ENCODE measurements at places on chromosomes 16 and 17. TPM values are rescaled to one million over a fixed set of nuclear protein-coding genes. Genes with fewer than 3 reads are reported as not detected.
A peak's percentile ranks its signal among the peaks of the same experiment; 100 is the strongest.

ELMO3 gene
- total RNA-seq: 9.7 TPM

ASGR1 gene
- total RNA-seq: 16.5 TPM

SLX1A gene
- 39.6 TPM for total RNA-seq

SLC5A11 gene
- 0.22 TPM for total RNA-seq

CD300E gene
- total RNA-seq: not detected

ZG16 gene
- total RNA-seq: 0.11 TPM

FGF11 gene
- total RNA-seq: 26.8 TPM

PNMT gene
- 1.7 TPM for total RNA-seq

CASKIN1 gene
- total RNA-seq: 8.9 TPM

EPX gene
- total RNA-seq: not detected

ZNF689 gene
- total RNA-seq: 13.7 TPM

SLC35G6 gene
- not detected for total RNA-seq

MPHOSPH6 gene
- 32.2 TPM for total RNA-seq

GRCh38 chr17:54860617-54861470, 39.8 kb upstream of the TOM1L1 start:
- H3K4me3 ChIP-seq: no peak overlapping the region
- peak overlapping the region; percentile 18 for H3K27ac ChIP-seq
- no peaks in the 10 kb centered on the region for H3K36me3 ChIP-seq
- no peaks in the 10 kb centered on the region for H3K27me3 ChIP-seq
- H3K4me1 ChIP-seq: peaks cover 16% of the 10 kb centered on the region
- no peak for DNase-seq

- DNase-seq: no peak
- H3K36me3 ChIP-seq: no peaks in the 10 kb centered on the region
- peaks cover 1% of the 10 kb centered on the region for H3K4me1 ChIP-seq
- no peak overlapping the region for H3K4me3 ChIP-seq
These were observed 13.3 kb upstream of the RFWD3 start for GRCh38 chr16:74679983-74680382.

GRCh38 chr17:76197911-76198310, 42.4 kb downstream of the RNF157 start:
- no peaks in the 10 kb centered on the region for H3K36me3 ChIP-seq
- H3K27ac ChIP-seq: no peak overlapping the region
- no peaks in the 10 kb centered on the region for H3K27me3 ChIP-seq
- H3K4me1 ChIP-seq: peaks cover 17% of the 10 kb centered on the region

- no peak overlapping the region for H3K27ac ChIP-seq
- no peak for DNase-seq
- peaks cover 4% of the 10 kb centered on the region for H3K27me3 ChIP-seq
- H3K4me3 ChIP-seq: no peak overlapping the region
- H3K36me3 ChIP-seq: no peaks in the 10 kb centered on the region
These were observed 240.3 kb upstream of the N4BP1 start for GRCh38 chr16:48850097-48850770.

- no peaks in the 10 kb centered on the region for H3K36me3 ChIP-seq
- H3K27me3 ChIP-seq: no peaks in the 10 kb centered on the region
- no peak overlapping the region for H3K27ac ChIP-seq
- H3K4me1 ChIP-seq: peaks cover 7% of the 10 kb centered on the region
- no peak overlapping the region for H3K4me3 ChIP-seq
These were observed 41.7 kb downstream of the DNAH17 start for GRCh38 chr17:78535273-78536197.

- H3K4me3 ChIP-seq: no peak overlapping the region
- H3K27ac ChIP-seq: no peak overlapping the region
- H3K36me3 ChIP-seq: no peaks in the 10 kb centered on the region
- DNase-seq: no peak
- H3K4me1 ChIP-seq: no peaks in the 10 kb centered on the region
- peaks cover 75% of the 10 kb centered on the region for H3K27me3 ChIP-seq
These were observed 13.7 kb upstream of the CXCL16 start for GRCh38 chr17:4753392-4753791.

DNA sequence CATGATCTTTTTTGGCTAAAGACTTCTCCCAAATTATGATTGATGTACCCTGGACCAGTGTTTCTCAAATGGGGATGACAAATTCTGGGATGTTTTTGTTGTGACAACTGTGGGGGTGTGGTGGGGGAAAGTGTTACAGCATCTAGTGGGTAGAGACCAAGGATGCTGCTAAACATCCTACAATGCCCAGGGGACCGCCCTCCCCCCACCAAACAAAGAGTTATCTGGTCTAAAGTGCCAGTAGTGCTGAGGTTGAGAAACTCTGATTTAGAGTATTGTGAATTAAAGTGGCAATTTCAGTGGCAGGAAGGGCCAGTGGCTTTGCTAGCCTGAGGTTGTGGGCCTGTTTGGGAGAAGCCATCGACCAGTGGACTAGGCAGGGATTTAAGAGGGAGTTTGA, 33.3 kb downstream of the SLC47A2 start:
- no peak for DNase-seq
- no peaks in the 10 kb centered on the region for H3K27me3 ChIP-seq
- H3K4me3 ChIP-seq: no peak overlapping the region

GRCh38 chr17:69729944-69730343, 315.4 kb downstream of the MAP2K6 start:
- no peak overlapping the region for H3K27ac ChIP-seq
- H3K27me3 ChIP-seq: no peaks in the 10 kb centered on the region
- DNase-seq: no peak
- peaks cover 21% of the 10 kb centered on the region for H3K4me1 ChIP-seq
- H3K36me3 ChIP-seq: no peaks in the 10 kb centered on the region

- no peak for DNase-seq
- H3K27ac ChIP-seq: no peak overlapping the region
- peaks cover 18% of the 10 kb centered on the region for H3K27me3 ChIP-seq
- H3K4me1 ChIP-seq: peaks cover 3% of the 10 kb centered on the region
These were observed 352.3 kb downstream of the UTP18 start for GRCh38 chr17:51612692-51613091.

GRCh38 chr16:8295513-8296237, 294.6 kb downstream of the TMEM114 start:
- DNase-seq: no peak
- H3K27me3 ChIP-seq: peaks cover 4% of the 10 kb centered on the region
- H3K4me1 ChIP-seq: no peaks in the 10 kb centered on the region
- no peak overlapping the region for H3K27ac ChIP-seq
- H3K4me3 ChIP-seq: no peak overlapping the region
- H3K36me3 ChIP-seq: no peaks in the 10 kb centered on the region

- H3K4me3 ChIP-seq: no peak overlapping the region
- H3K27ac ChIP-seq: no peak overlapping the region
- no peak for DNase-seq
- H3K4me1 ChIP-seq: peaks cover 15% of the 10 kb centered on the region
- H3K27me3 ChIP-seq: no peaks in the 10 kb centered on the region
These were observed 42.6 kb downstream of the KLHDC4 start for GRCh38 chr16:87723226-87723623.

DNA sequence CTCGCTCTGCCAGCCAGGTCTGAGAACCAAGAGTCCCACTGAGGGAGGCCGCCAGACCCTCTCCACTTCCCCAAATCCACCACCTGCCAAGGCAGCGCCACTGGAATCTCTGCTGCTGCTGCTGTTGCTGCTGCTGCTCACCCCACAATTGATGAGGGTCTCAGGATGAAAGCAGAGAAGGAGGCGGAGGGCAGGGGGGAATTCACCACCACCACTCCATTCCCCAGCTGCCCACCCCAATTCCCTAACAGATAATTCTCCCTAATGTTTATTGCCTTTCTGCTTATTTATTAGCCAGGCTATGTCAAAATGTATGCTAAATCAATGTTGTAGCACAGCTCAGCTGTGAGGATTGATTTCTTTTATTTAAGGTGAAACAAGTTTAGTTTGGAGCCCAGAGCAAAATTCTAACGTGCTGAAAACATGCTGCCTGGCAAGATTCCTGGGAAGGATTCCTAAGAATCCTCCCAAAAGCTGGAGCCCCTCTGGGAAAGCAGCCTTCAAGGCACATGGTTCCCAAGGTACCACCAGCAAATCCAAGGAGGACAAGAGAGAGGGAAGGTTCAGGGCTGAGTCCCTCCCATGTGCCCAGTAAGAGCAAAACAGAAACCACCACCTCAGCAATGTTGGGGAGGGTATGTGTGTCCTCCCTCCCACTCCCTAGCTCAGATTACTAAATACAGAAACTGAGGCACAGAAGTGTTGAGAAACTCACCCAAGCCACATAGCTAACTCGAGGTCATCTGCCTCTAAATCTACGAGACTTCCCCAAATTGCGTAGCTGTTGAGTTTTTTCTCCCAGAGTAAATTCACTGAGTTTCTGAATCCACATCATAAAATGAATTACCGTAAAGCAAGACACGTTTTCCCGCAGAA, 12.2 kb upstream of the CDH5 start:
- no peak for DNase-seq
- H3K27me3 ChIP-seq: peaks cover 6% of the 10 kb centered on the region
- H3K4me3 ChIP-seq: no peak overlapping the region
- H3K4me1 ChIP-seq: peaks cover 33% of the 10 kb centered on the region
- H3K36me3 ChIP-seq: no peaks in the 10 kb centered on the region

GRCh38 chr17:14442798-14443528, 142.1 kb downstream of the HS3ST3B1 start:
- no peaks in the 10 kb centered on the region for H3K36me3 ChIP-seq
- H3K4me1 ChIP-seq: peaks cover 3% of the 10 kb centered on the region
- peaks cover 16% of the 10 kb centered on the region for H3K27me3 ChIP-seq
- DNase-seq: no peak

GRCh38 chr16:6483469-6484033, 849.1 kb upstream of the RBFOX1 start:
- no peak for DNase-seq
- no peaks in the 10 kb centered on the region for H3K36me3 ChIP-seq
- H3K27ac ChIP-seq: no peak overlapping the region
- H3K4me1 ChIP-seq: no peaks in the 10 kb centered on the region
- H3K27me3 ChIP-seq: peaks cover 42% of the 10 kb centered on the region

- DNase-seq: peak; percentile 40
- peak overlapping the region; percentile 67 for H3K4me3 ChIP-seq
- H3K36me3 ChIP-seq: no peaks in the 10 kb centered on the region
- H3K27ac ChIP-seq: peak overlapping the region; percentile 92
- peaks cover 21% of the 10 kb centered on the region for H3K4me1 ChIP-seq
These were observed 837 bp upstream of the PRDM7 start for GRCh38 chr16:90077757-90078578.

- H3K4me3 ChIP-seq: no peak overlapping the region
- H3K27ac ChIP-seq: peak overlapping the region; percentile 84
- H3K4me1 ChIP-seq: peaks cover 29% of the 10 kb centered on the region
- H3K36me3 ChIP-seq: peaks cover 16% of the 10 kb centered on the region
- H3K27me3 ChIP-seq: no peaks in the 10 kb centered on the region
- DNase-seq: no peak
These were observed 42.1 kb downstream of the CYB5B start for GRCh38 chr16:69466547-69466946.

DNA sequence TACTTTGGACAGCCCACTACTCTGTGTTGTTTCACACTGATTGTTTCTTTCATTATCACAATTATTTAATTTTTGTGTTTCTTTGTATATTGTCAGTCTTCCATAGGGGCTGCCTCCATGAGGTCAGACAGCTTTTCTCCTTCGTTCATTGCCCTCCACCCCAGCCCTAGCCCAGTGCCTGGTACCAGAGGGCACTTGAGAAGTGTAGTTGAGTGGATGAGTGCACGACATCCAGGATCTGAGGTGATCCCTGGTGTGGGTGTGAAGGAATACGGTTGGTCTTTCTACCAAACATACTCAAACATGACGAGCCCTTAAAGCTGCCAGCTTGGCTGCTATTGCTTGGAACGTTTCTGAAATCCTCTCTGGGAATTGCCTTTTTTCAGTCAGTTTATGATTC, 37.9 kb downstream of the DHRS7B start:
- DNase-seq: no peak
- no peaks in the 10 kb centered on the region for H3K36me3 ChIP-seq
- H3K4me1 ChIP-seq: peaks cover 18% of the 10 kb centered on the region
- no peaks in the 10 kb centered on the region for H3K27me3 ChIP-seq
- no peak overlapping the region for H3K4me3 ChIP-seq

GRCh38 chr16:8887952-8888560, 5.9 kb downstream of the LITAFD start:
- no peak for DNase-seq
- H3K4me1 ChIP-seq: no peaks in the 10 kb centered on the region
- no peak overlapping the region for H3K27ac ChIP-seq
- H3K4me3 ChIP-seq: no peak overlapping the region
- H3K36me3 ChIP-seq: peaks cover 17% of the 10 kb centered on the region

GRCh38 chr17:16215965-16216316, 607 bp upstream of the NCOR1 start:
- DNase-seq: no peak
- peak overlapping the region; percentile 81 for H3K4me3 ChIP-seq
- no peaks in the 10 kb centered on the region for H3K27me3 ChIP-seq
- no peaks in the 10 kb centered on the region for H3K36me3 ChIP-seq
- peak overlapping the region; percentile 96 for H3K27ac ChIP-seq

GRCh38 chr17:39281806-39282205, 56.1 kb upstream of the STAC2 start:
- no peaks in the 10 kb centered on the region for H3K4me1 ChIP-seq
- peaks cover 3% of the 10 kb centered on the region for H3K36me3 ChIP-seq
- no peak for DNase-seq
- H3K27me3 ChIP-seq: no peaks in the 10 kb centered on the region
- H3K27ac ChIP-seq: no peak overlapping the region

DNA sequence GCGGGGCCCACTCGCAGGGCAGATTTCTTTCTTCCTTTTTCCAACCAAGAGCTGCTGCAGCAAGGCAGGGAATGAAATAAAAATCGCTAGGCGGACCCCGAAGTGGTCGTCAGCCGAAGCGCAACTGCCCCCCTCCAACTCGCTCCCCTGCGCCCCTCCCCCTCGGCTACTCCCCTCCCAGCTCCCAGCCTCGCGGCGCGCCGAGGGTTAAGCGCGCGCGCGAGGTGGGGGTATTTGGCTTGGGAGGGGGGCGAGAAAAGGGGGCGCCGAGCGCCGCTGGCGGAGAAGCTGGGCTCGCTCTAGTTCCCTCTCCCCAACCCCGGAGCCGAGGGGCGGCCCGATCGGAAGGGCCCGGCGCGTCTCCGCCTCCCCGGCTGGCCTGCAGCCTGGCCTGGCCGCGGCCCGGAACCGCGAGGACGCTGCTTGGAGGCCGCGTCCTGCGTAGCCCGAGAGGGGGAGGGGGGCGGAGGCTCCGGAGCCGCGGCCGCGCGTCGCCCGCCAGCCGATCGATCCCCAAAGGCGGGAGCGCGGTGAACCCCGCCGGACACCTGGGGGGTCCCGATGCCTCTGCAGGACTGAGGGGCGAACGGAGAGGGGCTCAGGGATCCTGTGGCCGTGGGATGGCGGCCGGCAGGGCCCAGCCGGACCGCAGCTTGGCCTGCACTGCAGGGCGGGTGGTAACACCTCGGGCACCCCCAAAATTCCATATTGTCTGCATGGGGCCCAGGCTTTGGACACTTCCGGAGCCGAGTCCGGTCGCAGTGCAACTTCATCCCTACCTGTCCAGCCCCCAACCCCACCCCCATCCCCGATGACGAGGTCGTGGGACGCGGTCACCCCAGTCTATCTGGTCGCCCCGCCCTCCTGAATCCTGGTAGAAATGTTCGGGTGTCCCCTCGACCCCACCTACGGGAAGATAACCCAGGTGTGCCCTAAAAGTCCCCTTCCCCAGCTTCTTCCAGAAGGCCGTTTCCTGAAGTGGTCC, 4.9 kb upstream of the CBX4 start:
- peaks cover 44% of the 10 kb centered on the region for H3K27me3 ChIP-seq
- DNase-seq: no peak
- H3K4me1 ChIP-seq: peaks cover 27% of the 10 kb centered on the region
- H3K4me3 ChIP-seq: peak overlapping the region; percentile 72

GRCh38 chr16:68083861-68084503, 1.2 kb upstream of the NFATC3 start:
- H3K4me1 ChIP-seq: peaks cover 24% of the 10 kb centered on the region
- peak overlapping the region; percentile 93 for H3K27ac ChIP-seq
- no peaks in the 10 kb centered on the region for H3K27me3 ChIP-seq
- no peaks in the 10 kb centered on the region for H3K36me3 ChIP-seq
- no peak for DNase-seq
